ENCODE measurements at places on chromosomes 11 and 22.
A peak's percentile ranks its signal among the peaks of the same experiment; 100 is the strongest.

DNA sequence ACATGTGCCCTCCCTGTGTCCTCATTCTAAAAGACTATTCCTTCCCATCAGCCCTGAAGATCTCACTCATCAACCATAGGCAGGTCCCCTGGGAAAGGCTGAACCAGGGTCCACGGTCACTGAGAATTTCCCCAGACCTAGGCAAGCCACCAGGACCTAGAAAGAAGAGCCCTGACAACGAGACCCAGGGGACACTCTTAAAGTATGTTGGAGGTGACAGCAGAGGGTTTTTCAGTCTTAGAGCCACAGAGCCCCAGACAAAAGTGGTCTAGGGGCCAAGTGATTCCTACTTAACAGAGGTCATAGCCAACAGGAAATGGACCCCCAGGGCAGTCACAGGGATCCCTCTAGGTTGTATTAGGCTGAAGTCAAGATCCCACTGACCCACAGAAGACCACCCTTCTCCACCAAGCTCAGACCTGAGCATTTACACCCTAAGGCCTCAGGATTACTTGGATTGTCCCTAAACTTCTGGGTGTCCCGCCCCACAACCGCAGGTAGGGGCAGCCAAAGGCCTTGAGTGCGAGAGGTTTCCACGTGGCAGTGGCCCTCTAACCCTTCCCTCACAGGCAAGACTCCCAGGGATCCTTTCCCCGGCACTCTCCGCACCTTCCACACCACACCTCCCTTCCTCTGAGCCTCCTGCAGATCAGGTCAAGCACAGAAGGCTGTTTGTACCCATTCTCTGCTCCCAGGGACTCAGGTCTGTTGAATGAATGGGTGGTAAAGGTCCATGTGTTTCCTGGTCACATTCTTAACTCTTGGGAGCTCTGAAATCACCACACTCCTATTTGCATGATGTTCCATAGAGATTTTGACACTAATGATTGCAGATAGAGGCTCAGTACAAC, 12.3 kb downstream of the POU2AF1 start:
- DNase-seq = no peak

DNA sequence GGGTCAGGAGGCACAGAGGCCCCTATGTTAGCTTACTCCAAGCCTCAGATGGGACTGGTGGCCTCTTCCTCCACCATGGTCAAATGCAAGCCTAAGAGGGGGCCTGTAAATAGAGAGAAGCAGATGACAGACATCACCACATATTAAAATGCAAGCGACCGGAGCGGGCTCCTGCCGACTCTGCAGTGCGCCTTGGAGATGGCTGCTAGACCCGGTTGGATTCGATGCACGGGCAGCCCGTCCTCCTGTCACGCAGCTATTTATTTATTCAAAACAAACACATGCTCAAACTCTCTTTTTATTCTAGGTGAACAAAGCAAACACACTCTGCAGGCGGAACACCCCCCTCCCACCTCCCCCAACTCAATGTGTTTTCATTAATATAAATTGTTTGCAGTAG, 208.0 kb downstream of the DSCAML1 start:
- no peak for DNase-seq

DNA sequence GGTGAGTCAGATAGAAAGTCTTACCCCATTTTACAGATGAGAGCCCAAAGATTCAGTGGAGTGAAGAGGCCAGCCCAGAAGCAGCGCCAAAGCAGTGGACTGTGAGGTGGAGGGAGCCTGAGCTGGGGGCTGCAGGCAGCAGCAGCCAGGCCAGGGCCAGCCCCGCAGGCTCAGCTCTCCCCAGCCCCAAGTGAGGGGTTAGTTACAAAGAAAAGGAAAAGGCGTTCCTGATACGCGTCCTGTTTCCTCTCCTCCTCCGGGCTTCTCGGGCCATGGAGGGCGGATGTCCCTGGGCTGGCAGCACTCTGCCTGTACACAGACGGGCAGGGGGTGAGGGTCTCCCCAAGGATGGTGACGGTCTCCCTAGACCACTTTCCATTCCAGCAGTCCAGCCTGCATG, 44.9 kb downstream of the ARRB1 start:
- DNase-seq = no peak

DNA sequence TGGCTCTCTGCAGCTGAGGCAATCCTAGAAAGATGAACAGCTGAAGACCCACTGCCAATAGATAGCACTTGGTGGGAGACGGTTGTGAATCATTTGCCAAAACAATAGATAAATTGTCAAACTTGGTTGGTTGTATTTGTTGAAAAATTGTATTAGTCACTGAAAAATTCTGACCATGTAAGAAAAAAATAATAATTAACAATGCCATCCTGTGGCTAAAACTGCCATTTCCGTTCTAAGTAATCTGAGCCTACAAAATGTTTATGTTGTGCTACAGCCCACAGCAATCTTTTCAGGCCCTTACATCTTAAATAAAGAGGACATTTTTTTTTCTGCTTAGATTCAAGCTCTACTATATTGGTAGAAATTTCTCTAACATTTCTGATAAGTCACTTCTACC, 103.2 kb upstream of the ANO3 start:
- no peak for DNase-seq

GRCh38 chr22:28703436-28703835, 23.8 kb upstream of the TTC28 start:
- no peak for DNase-seq

- DNase-seq = no peak
Observed at GRCh38 chr11:13009476-13009920, 382 bp downstream of the RASSF10 start.

- DNase-seq = no peak
Observed at GRCh38 chr11:65065851-65066250, 7.5 kb upstream of the NAALADL1 start.

DNA sequence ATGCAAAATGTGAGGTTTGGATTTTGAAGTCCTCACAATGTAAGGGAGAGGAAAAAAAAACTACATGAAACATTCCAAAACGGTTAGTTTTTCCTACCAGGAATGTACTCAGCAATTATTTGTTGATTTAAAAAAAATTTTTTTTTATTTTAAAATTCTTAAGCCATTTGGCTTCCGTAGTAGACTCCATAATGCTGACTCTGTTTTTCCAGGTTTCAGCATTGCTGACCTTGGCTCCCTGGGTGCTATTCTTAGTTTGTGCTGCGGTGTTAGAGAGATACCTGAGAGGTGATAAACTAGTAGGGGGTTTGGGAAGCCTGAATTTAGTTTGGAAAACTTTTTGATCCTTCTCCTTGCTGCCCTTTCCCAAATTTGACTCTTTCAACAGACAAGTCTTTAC, 10.6 kb downstream of the STT3A start:
- no peak for DNase-seq

DNA sequence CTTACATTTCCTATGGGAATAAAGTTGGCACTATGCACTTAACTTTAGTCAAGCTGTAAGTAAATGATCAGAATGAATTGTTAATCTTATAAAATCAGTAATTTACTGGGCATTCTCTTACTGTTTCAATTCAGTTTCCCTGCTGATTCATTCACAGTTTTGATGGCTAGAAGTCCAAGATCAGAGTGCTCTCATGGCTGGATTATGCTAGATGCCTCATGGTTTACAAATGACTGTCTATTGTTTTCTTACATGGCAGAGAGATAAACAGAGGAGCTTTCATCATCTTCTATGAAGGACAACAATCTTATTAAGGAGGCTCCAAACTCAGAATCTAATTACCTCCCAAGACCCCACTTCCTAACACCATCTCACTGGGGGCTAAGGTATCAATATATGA, 135.1 kb upstream of the CARD18 start:
- DNase-seq = no peak

DNA sequence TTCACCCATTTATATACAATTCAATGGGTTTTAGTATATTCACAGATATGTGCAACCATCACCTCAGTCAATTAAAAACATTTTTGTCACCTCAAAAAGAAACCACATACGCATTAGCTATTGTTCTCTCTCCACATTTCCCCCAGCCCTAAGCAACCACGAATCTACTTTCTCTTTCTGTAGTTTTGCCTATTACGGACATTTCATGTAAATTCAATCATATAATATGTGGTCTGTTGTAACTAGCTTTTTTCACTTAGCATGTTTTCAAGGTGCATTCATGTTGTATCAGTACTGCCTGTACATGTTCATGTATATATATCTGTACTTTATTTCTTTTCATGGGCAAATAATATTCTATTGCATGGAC, 104.7 kb upstream of the RRM1 start:
- DNase-seq = no peak

GRCh38 chr11:132334769-132335280, 964.4 kb downstream of the NTM start:
- no peak for DNase-seq

- no peak for DNase-seq
Observed at GRCh38 chr11:134532131-134532920, 120.3 kb upstream of the B3GAT1 start.

DNA sequence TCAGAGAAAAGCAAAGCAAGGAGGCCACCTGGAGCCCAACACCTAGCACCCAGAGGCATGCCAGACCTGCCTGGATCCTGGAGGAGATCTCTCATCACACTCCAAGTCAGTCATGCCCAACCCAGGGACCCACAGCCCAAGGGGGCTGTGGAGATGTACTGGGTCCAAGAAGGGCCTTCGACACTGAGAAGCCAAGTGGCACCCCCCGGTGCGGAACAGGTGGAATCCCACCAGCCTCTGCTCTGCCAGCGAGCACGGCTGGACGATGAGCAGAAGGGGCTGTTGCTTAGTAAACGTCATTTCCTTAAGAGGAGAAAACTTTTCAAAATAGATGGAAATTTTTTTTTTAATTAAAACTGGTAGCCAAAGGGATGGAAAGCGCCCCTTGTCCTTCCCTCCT, 171.9 kb upstream of the GRK3 start:
- no peak for DNase-seq

- peak; percentile 31 for DNase-seq
Observed at GRCh38 chr11:102279641-102280170, 37.6 kb upstream of the BIRC3 start.

DNA sequence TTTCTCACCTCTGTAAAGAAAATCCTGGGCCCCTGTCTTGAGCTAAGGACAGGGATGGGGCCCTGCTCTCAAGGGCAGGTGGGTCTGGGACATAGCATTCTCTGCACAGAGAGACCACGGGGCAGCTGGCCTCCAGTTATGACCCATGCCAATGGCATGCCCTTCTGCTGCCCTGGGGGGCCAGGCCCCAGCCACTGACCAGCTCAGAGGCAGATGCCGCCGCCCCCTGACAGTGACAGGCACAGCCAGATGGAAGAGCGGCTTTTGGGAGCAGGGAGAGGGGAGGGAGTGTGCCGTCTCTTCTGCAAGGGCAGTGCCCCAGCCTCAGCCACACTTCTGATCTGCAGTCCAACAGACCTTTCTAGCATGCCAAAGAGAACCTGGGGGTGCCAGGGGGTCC, 114.8 kb upstream of the NAV2 start:
- DNase-seq = no peak

DNA sequence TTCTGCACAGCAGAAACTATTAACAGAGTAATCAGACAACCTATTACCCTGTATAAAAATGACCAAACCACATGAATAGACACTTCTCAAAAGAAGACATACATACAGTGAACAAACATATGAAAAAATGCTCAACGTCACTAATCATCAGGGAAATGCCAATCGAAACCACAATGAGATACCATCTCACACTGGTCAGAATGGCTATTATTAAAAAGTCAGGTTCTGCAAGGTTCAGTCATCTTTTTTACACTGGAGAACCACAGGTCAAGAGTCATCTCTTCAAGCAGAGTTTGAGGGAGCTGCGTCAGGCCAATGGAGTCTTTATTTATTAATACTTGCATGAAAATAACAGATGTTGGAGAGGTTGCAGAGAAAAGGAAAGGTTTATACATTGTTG, 40.4 kb downstream of the RCN1 start:
- DNase-seq = no peak

DNA sequence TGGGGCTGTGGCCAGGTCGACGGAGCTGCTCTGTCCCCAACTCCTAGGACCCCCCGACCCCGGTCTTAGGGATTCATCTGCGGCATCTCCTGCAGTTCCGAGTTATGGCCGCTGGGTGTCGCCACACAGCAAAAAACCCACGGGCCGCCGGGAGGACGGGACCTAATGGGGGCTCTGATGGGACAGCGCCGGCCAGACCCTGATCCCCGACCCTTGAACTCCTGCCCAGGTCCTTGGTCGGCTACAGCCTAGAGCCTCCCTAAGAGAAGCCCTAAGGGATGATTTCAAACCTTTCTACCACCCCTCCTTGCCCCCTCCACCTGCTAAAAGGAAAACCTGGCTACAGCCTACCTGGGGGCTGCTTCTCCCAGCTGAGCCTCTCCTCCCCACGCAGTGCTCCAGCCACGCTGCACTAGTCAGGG, 30.8 kb upstream of the LRRC10B start:
- peak; percentile 65 for DNase-seq

DNA sequence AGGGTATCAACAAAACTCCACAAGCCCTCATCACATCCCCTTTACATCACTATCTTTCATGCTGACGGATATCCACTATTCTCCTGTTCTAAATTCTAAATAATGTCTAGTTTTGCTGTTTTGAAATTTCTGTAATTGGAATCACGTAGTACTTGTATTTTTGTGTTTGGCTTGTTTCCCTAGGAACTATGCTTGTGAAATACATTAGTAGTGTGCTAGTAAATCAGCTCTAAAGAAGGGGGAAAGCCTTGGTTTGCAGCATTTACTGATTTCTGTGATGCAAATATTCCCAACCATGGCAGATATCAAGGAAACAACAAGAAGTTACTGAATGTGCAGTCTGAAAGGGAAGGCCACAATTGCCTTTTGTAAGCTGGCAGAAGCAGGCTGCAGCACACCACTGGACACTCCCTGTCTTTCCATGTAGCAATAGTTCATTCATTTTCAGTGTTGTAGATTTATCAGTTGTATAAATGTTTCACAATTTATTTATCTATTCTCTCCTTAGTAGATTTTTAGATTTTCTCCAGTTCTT, 4.7 kb upstream of the FOLH1 start:
- no peak for DNase-seq

DNA sequence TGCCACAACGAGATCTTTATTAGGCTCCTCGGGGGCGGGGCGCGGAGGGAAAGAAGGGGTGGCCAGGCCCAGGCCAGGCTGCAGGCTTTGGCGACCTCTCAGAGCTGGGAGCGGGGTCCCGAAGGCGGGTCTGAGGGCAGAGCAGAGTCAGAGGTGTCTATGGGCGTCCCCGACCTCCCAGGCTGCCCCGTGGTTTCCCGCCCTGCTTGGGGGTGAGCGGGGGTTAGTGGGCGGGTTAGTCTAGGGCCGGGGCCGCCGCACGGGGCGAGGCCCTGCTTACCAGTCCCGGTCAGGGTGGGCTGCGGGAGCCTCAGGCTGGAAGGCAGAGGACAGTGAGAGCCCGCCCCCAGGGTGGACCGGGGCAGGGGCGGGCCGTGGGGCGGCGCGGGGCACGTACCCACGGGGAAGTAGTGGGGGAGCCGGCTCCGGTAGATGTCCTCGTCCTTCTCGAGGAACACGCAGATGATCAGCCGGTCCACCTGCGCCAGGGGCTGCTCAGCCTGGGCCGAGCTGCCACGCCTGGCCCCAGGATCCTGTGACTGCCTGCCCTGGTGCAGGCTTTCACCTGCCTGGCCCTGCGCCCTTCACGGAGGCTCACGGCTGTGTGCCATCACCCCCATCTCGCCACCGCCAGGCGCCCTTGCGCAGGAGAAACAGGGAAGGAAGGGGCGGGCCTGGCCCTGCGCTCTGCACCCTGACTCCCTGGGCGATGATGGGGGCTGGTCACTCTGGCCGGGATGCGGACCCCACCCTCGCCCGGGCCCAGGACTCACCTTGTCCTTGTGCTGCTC, 12.5 kb downstream of the OTUB1 start:
- DNase-seq = peak; percentile 24

Measured in activated CD4-positive, alpha-beta T cell treated with anti-CD3 and anti-CD28 coated beads, Interleukin-2, amount 50 U/mL, for 48 hours (primary cell).